ENCODE measurements at places on chromosomes 6 and 20.
A peak's percentile ranks its signal among the peaks of the same experiment; 100 is the strongest.

DNA sequence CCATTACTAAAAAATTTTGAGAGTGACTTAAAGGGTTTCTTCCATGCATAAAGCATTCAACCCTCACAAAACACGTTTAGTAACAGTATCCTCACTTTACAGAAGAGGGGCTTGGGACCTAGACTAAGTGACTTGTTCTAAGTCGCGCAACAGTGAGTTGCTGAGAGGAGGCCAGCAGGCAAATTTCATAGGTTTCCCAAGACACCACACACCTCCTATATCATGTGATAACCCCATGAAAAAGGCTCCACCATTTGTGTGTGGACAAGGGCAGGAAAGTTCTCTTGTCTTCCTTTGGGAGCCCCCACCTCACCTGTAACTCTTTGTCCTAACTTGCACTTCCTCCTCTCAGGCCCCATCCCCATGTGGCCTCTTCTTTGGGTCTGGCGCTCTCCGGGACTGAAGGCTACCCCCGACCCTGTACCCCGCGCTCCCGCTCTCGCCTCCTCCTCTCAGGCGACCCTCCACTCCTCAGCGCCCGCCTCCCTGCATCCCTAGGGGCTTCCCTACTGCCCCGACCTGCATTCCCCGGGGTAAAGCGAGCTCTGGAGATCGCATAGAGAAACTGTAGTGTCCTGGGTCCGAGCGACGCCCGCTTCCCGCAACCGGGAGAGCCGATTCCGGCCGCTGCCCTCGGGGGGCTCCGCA, 392 bp downstream of the PSMB8 start:
- DNase-seq, result no peak

DNA sequence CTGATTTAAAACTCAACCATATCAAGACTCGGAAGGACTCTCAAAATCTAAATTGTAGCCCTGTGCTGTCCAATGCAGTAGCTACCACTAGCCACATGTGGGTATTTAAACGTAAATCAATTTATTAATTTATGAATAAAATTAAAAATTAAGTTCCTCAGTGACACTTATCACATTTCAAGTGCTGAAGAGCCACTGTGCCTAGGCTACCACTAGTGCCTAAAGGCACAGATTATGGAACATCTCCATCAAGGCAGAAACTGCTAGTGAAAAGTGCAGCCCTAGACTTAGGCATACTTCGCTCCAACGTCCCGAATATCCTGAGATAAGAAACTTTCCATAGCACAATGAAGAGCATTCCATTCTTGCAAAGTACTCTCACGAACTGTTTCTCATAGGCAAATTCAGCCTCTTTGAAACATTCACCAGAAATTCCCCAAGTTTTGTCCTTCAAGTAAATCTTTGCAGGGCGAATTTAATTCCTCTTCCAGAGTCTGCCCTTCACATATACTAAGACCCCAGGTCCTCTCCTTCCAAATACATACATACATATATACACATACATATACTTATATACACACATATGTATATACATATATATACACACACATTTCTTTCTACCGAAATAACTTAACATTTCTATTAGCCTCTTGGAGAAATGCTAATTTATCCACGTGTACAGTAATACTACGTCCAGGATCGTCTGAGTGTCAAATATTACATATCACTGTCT, 1.3 kb downstream of the SUPT3H start:
- DNase-seq, result no peak

DNA sequence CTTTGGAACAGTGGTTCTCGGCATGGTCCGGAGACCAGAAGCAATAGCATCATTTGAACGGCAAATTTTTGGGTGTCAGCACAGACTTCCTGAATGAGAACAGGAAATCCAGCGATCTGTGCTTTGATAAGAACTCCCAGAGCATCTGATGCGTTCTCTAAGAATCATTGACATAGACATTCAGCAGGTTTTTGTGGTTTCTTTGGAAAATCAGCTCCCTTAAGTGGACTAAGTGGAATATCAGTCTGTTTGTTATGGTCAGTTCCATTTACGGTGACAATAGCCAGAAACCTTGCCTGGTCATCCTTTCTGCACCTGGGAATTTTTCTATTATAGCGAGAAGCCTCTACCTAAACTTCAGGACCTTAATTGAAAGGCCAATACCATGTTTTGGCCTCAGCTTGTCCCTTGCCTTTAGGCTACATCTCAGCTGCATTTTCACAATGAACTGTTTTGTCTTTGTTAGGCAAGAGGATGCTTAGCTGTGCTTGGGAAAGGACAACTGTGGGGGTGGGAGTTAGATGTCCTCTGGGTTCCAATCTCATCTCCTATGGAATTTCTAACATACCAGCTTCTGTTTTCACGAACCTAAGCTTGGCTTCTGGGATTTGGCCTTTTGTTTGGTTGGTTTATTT, 299.7 kb downstream of the CDKAL1 start:
- DNase-seq, result no peak

DNA sequence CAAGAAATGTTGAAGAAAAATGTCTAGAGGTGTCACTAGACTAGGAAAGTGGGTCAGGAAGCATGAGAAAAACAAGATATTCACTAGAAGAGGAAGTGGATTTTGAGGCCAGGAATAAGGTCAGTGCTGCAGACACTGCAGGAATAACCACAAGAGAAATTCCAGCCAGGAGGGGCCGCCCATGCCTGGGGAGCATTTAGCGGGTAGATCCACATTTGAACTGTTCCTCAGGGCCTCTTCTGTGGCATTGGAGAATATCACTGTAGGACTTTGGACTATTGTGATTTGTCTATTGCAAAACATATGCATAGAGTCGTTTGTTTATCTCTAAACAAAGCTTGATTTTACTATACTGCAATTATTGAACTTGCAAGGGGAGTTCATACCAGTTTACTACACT, 49.6 kb upstream of the CCDC28A start:
- peak; percentile 69 for DNase-seq

DNA sequence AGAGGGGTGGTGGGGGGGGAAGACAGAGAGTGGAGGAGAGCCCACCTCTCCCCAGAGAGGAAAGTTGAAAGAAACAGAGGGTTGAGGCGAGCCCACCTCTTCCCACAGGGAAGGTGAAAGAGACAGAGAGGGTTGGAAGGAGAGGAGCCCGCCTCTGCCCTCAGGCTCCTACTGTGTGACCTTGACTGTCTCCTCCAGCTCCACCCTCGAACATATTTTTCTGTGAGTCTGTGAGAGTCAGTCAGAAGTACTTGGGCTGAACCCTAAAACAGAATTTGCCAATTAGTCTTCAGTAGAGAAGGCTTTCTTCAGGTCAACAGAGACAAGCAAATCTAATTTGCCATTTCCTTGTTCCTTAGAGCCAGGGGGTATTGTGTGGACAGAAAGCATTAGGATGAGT, 153.7 kb upstream of the SNX9 start:
- no peak for DNase-seq

DNA sequence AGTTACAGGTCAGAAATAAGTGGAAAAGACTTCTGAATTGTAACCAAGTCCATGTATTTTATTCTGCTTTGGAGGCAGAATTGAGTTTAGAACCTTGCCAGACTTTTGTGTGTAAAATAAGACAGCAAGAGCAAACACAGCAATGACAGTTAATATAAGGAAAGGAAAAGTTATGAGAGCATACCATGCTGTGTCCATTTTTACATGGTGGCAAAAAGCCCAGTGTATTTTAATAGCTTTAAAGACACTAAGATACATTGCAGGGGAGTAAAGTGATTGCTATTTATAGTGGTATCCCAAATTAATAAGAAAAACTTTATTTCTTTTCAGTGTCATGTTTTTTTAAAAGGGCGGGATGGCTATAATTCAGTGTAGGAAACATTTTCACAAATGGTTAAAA, 45.2 kb downstream of the CDC5L start:
- no peak for DNase-seq

DNA sequence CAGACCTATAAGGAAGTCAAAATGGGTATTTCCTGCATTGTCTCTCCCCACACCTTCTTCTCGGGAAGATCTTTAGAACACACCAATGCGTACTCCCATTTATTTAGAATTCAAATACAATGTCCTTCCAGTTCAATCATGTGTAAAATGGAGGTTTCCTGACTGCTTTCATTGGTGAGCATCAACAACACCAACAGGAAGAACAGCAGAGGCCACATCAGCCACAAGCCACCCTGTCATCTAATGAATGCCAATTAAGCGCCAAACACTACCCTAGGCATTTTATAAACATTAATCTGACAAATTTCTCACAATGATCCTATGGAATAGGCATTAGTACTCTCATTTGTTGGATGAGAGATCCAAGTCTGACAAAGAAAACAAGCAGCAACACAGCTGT, 68.4 kb upstream of the SMLR1 start:
- DNase-seq, result no peak

- DNase-seq, result no peak
Measured at GRCh38 chr6:148440016-148440415, 97.4 kb downstream of the SASH1 start.

GRCh38 chr6:133895573-133896343, 6.8 kb downstream of the TCF21 start:
- no peak for DNase-seq

- DNase-seq, result no peak
Measured at GRCh38 chr6:159194421-159194820, 25.2 kb downstream of the FNDC1 start.

DNA sequence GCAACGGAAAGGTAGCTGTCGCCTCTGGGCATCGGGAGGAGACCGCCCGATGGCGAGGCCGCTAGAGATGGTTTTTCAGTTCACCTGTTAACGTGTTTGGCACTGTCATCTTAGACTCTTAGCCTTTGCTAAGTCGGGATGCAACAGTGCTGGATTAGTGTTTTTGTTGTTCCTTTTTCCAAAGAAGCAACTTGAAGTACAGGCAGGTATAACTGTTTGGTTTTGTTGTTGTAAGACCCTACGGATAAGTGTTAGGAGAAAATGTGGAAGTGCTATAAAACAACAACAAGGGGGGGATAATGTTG, 723 bp downstream of the MANEA start:
- no peak for DNase-seq

DNA sequence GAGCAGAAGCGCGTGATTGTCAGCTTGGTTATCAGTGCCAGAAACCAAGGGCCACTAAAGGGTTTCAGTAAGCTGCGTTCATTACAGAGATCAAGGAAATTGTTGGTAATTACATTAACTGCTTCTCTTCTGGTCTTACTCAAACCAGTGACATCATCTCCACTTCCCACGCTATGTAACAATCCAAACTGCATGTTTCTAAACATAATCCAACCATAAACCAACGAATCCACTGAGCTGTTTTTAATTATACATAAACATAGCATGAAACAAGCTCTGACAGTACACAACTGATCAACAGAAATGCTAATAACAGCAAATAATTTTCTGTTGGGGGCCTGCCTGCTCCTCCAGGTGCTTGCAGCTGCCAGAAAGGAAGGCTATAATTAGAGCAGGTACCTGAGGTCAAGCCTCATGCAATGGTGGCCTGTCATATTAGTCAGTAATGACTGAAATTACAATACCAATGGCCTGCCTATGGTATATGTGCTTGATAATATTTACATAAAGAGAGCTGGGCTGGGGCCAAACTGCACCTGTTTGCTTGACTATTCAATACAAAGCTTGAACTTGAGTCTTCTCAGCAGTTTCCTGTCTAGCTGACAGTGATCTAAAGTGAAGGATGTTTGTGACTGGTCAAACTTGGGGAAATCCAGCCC, 40.1 kb downstream of the ILRUN start:
- no peak for DNase-seq

GRCh38 chr6:105370351-105370750, 32.5 kb downstream of the PREP start:
- no peak for DNase-seq

DNA sequence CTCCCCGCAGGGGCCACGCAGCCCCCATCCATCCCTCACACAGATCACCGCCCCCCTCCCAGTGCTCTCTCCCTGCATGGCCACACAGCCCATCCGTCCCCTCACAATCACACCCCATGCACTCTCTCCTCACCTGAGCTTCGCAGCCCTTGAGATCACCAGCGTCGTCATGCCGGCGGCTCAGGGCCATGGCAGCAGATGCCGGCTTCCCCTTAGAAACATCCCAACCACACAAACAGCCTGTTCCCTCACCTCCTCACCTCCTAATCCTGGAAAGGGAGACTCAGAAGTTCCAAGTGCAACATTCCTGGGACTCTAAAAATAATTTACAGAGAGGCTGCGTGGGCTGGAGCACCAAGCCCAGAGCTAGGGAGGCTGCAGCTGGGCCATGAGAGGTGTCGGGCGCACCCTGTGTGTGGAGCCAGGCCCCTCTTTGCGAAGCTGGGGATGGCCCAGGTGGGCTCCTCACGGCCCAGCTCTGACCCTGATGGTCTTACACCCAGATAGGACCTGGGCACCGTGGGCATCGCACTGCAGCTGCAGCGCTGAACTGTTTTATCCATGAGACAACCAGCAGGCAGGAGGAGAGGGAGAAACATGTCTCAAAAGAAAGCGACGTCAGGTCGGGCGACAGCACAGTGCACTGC, 125.3 kb downstream of the DLL1 start:
- DNase-seq, result no peak

DNA sequence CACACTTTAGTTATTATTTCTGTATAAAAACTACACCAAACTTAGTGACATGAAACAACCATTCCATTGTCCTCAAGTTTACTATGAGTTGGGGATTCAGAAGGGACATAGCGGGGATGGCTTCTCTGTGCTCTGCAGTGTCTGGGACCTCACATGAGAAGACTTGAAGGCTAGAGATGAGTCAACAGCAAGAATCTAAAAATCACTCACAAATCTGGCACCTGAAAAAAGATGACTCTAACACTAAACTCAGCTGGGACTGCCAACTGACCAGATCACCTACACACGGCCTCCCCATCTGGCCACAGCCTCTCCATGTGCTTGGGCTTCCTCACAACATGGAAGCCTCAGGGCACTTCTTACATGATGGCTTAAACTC, 63.0 kb upstream of the EYA2 start:
- DNase-seq, result no peak

DNA sequence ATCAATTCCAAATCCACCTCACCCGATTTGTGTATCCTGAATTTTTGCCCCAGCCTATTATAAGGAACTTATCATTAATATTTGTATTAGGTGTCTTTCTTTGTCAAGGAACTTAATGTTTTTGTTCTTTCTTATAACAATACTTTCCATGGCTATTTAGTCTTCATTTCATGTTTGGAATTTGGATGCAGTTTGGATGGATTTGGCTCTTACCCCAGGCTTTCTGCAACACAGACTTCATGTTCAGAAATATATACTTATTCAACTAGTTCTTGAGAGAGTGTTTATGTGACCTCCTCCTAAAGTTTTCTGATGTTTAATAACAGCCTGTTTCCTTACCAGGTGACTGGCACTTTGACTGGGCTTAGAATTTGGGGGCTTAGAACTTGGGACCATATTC, 35.9 kb upstream of the TOX2 start:
- no peak for DNase-seq

- no peak for DNase-seq
Measured at GRCh38 chr6:43081043-43081442, 4.9 kb downstream of the PTK7 start.

Data from Kasumi-1 (cell line).